Smooth muscle cell of the pulmonary artery (primary cell): ENCODE measurements at places on chromosomes 4 and X. TPM values are rescaled to one million over a fixed set of nuclear protein-coding genes. Genes with fewer than 3 reads are reported as not detected.

Gene GUCY1A1
- 0.69 and 3.2 TPM in 2 replicates for total RNA-seq

Gene SPANXN1
- not detected in 2 replicates for total RNA-seq

Gene TAF7L
- total RNA-seq = 0.20 and 0.26 TPM in 2 replicates

Gene ARX
- total RNA-seq = not detected in 2 replicates

Gene TMPRSS11A
- total RNA-seq = not detected in 2 replicates

Gene SMIM43
- 0.26 and 0.76 TPM in 2 replicates for total RNA-seq

Gene DUX4
- not detected in 2 replicates for total RNA-seq

Gene RNF150
- total RNA-seq = 3.3 and 5.6 TPM in 2 replicates

Gene SPANXA2
- not detected in 2 replicates for total RNA-seq

Gene BBS12
- total RNA-seq = 4.7 and 7.9 TPM in 2 replicates

Gene ASB12
- not detected in 2 replicates for total RNA-seq

Gene VGLL1
- total RNA-seq = not detected in 2 replicates

Gene FOXP3
- 0.07 and 0.13 TPM in 2 replicates for total RNA-seq

Gene TEX13B
- not detected in 2 replicates for total RNA-seq

Gene HS6ST2
- 0.07 TPM in 1 of 2 replicates, not detected in the other for total RNA-seq

Gene PASD1
- not detected in 2 replicates for total RNA-seq

Gene AIFM1
- total RNA-seq = 12.1 and 16.4 TPM in 2 replicates

Gene TEC
- 0.20 and 0.26 TPM in 2 replicates for total RNA-seq

Gene PCDH11X
- total RNA-seq = under 0.01 TPM in 1 of 2 replicates, not detected in the other
